ENCODE measurements at places on chromosomes 12 and 14. TPM values are rescaled to one million over a fixed set of nuclear protein-coding genes. Genes with fewer than 3 reads are reported as not detected.
A peak's percentile ranks its signal among the peaks of the same experiment; 100 is the strongest.

GRCh38 chr14:23299211-23299957, 3.3 kb downstream of the PPP1R3E start:
- peak overlapping the region; percentile 98 for H3K27ac ChIP-seq
- H3K4me3 ChIP-seq, result no peak overlapping the region
- H3K36me3 ChIP-seq, result peaks cover 10% of the 10 kb centered on the region
- no peaks in the 10 kb centered on the region for H3K27me3 ChIP-seq
- H3K4me1 ChIP-seq, result no peaks in the 10 kb centered on the region
- DNase-seq, result no peak

GPR137C gene
- 0.51 TPM for total RNA-seq

ARHGDIB gene
- total RNA-seq, result 35.5 TPM

DPF3 gene
- total RNA-seq, result 3.7 TPM

GRCh38 chr14:90373887-90374286, 22.9 kb upstream of the CALM1 start:
- no peak overlapping the region for H3K4me3 ChIP-seq
- H3K36me3 ChIP-seq, result no peaks in the 10 kb centered on the region
- no peaks in the 10 kb centered on the region for H3K4me1 ChIP-seq
- DNase-seq, result no peak
- H3K27ac ChIP-seq, result no peak overlapping the region
- no peaks in the 10 kb centered on the region for H3K27me3 ChIP-seq

GRCh38 chr14:105866841-105867321, 340.5 kb downstream of the TMEM121 start:
- no peak overlapping the region for H3K27ac ChIP-seq
- H3K4me3 ChIP-seq, result no peak overlapping the region
- no peaks in the 10 kb centered on the region for H3K4me1 ChIP-seq
- H3K27me3 ChIP-seq, result no peaks in the 10 kb centered on the region

GRCh38 chr14:67571991-67572323, 28.1 kb downstream of the PIGH start:
- no peak overlapping the region for H3K27ac ChIP-seq
- no peaks in the 10 kb centered on the region for H3K27me3 ChIP-seq
- no peaks in the 10 kb centered on the region for H3K4me1 ChIP-seq
- DNase-seq, result no peak

- no peak overlapping the region for H3K4me3 ChIP-seq
- no peak overlapping the region for H3K27ac ChIP-seq
- no peaks in the 10 kb centered on the region for H3K27me3 ChIP-seq
- no peaks in the 10 kb centered on the region for H3K36me3 ChIP-seq
- DNase-seq, result no peak
Measured at GRCh38 chr12:89305373-89305772, 46.9 kb downstream of the DUSP6 start.
